ENCODE measurements at places on chromosomes 1 and 21.
A peak's percentile ranks its signal among the peaks of the same experiment; 100 is the strongest.

- no peak for DNase-seq
Measured at GRCh38 chr21:29235714-29236197, 63.0 kb upstream of the BACH1 start.

GRCh38 chr1:115475252-115475651, 137.2 kb upstream of the NGF start:
- DNase-seq: no peak

- DNase-seq: no peak
Measured at GRCh38 chr1:93437976-93438605, 9.8 kb upstream of the FNBP1L start.

DNA sequence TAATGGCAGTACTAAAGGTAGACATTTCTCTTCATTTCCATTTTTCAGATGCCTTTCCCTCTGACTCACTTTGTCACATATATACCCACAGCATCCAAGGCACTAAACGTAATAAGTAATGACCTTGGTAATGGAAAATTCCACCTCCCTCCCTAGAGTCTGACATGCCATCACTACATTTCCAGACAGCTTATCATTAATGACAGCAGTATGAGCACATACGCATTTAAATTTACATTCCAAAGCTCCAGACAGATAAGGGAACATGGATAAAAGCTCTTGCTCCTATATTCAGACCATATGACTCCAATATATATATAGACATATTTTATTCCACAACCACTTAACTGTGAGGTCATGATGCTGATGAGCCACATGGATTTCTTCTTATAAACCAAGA, 191.7 kb upstream of the GORAB start:
- DNase-seq: no peak

DNA sequence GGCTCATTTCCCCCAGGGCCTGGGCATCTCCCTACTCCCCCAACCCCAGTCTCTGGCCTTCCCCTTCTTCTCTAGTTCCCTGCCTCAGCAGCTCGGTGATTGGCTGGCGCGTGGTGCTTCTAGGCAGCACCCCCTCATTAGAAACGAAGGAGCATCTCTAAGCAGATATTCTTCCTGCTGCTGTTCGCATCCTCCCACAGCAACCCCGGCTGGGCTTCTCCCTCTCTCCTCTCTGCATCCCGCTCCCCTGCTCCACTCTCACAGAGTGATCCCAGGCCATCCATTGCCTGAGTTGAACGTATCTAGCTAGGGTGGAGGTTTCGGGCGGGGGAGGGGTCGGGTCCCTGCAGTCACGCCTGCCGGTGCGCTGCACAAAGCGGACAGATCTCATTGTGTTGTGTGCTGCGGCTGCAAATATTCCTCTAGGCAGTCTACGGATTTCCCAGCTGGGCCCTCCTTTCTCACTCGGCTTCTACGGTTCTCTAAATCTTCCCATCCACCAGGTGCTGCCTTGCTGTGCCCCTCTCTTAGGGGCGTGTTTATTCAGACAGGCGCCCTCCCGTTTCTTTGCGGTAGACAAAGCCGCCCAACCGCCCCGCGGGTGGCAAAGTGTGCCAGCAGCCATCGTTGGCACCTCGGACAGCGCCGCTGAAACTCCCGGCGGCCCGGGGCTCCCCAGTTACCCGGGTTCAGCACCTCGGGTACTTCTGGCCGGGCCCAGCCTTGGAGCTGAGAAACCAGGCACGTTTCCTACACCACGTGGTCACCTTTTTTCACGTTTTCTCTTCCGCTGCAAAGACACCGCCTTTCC, 2.2 kb downstream of the CACNA1E start:
- no peak for DNase-seq

GRCh38 chr1:7117399-7118281, 332.4 kb downstream of the CAMTA1 start:
- no peak for DNase-seq

DNA sequence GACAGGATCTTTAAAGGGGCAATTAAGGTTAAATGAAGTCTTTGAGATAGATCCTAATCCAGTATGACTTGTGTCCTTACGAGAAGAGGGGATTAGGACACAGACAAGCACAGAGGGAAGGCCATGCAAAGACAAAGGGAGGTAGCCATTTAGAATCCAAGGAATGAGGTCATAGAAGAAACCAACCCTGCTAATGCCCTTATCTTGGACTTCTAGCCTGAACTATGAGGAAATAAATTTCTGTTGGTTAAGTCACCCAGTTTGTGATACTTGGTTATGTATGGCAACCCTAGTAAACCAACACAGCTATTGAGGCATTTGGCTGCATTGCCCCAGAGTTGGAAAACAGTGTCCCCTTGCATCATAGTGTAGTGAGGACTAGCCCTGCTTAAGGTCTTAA, 121.3 kb downstream of the MAST2 start:
- no peak for DNase-seq

DNA sequence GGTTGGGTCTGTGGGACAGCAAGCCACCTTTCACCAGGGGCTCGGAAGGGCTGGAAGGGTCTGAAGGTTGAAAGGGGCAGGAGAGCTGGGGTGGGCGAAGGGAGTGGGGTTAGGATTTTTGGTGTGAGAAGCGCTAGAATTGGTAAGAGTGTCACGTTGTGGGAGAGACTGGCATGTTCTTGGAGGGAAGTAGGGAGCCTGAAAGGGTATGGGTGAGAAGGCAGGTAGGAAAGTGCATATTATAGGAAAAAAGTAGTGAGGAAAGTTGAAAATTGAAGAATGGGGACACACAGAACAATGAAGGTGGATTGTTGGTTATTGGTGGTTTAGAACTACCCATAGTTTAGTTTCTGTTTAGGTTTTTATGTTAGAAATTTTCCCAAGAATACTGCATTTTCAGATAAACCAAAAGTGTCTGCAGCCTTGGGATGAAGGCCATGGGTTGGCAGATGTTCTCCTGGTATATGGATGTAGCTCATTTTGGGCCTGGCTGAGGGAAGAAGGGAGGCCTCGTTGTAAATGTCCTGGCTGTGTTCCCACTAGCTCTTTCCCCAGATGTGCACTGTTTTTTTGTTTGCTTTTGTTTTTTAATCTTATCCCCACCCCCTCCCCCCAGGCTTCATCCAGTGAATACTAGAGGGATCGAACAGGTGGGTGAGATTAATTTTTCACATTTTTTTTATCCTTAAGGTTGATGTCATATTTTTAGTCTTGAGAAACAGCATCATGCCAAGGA, 1.2 kb downstream of the LRRC42 start:
- no peak for DNase-seq

GRCh38 chr1:33424205-33424604, 6.7 kb downstream of the PHC2 start:
- DNase-seq: no peak

DNA sequence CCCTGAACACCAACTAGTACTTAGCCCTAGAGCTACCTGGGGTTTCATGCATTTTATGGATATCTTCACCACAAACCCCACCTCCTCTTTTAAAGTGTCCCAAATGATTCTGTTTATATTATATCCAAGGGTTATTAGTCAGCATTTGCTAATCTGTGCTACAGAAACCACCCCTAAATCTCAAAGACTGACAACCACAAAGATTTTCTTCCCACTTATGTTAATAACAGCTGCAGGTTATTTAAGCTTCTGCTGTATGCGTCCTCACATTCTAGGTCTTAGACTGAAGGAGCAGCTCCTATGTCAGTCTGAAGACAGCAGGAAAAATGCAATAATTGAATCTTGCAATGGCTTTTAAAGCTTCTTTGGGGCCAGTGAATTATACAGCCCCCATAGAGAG, 11.2 kb upstream of the PHC2 start:
- DNase-seq: no peak

GRCh38 chr1:184113251-184113650, 61.7 kb downstream of the TSEN15 start:
- no peak for DNase-seq

GRCh38 chr21:46636181-46636512, 673 bp downstream of the PRMT2 start:
- no peak for DNase-seq

DNA sequence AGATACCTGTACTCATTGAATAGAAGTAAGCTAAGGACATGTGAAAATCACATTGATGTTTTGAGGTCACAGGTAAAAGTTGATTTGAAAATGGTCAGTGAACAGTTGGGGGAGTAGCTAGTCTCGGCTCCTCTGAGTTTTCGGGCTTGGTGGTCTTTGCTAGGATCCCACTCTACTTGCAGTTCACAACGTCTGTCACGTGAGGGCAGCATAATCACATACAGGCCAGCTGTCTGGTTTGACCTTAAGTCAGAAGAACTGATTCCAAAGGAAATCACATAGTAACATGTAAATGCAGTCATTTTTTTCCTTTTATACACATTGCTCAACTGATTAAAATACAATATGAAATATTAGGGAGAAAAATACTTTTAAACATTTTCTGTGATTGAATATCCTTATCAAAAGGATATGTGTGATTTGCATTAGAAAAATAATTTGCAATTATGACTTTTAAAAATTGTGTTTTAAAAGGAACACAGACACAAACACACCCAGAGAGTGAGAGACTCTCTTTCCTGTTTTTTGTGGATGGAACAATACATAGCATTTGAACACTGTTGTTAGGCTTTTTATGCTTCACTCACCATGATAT, 21.8 kb upstream of the PDC start:
- peak; percentile 16 for DNase-seq

- DNase-seq: no peak
Measured at GRCh38 chr1:46612937-46613660, 3.5 kb downstream of the MOB3C start.

DNA sequence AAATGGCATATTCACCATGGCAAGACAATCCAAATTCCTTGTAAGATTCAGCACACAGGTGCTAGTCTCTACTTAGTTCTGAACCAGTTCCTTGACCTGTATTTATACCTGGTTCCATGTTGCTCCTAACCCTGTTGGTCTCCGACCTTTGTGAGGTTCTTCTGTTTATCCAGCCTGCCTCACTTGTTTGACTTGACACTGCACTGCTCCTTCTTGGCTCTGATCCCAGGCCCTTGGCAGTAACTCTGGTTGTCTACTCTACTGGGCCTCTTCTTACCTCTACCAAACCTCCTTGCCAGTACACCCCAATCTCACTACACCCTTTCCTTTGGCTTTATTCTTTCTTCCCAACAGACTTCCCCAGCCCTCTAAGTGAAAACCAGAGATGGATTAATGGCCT, 419.4 kb upstream of the USP24 start:
- no peak for DNase-seq

DNA sequence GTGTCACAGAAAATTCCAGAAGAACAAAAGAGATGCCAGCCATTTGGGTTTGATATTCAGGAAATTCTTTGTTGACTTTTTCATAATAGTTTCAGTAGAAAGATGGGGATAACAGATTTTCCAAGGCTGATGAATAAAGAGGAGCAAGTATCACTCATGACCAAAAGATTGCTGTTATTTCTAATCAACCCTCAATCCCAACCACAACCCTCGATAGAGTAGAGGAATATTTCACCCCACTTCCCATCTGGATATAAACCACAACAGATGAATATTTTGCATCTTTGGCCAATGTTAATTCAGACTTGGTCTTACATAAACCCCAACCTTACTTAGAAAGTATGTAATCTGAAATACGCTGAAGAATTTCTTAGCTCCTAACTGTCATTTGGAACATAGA, 232.4 kb downstream of the SEC16B start:
- no peak for DNase-seq

DNA sequence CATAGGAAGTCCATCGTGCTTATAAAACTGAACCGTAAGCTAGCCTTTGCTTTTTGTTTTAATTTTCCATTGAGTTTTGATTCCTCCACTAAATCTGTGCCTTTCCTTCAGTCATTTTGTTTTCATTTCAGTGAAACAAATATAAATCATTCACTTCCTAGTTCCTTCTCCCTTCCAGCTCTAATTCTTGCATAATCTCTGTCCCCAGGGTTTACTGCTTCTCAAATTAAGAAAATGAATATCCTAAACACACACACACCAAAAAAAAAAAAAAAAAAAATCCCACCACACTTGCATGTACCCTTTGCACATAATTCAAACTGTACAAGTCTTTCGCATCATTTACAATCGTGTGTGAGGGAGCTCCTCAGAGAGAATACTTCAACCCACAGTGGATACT, 6.8 kb downstream of the KCNH1 start:
- no peak for DNase-seq

DNA sequence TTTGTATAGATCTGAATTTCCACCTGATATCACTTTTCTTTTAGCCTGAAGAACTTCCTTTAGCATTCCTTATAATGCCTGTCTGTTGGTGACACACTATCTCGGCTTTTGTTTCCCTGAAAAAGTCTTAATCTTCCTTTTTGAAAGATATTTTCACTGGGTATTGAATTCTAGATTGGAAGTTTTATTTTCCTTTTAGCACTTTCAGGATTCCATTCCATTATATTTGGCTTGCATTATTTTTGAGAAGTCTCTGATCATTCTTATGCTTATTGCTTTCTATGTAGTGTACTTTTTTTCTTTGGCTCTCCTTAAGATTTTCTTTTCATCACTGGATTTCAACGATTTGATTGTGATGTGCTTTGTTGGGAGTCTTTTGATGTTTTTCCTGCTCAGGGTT, 510.7 kb downstream of the RWDD3 start:
- DNase-seq: no peak

DNA sequence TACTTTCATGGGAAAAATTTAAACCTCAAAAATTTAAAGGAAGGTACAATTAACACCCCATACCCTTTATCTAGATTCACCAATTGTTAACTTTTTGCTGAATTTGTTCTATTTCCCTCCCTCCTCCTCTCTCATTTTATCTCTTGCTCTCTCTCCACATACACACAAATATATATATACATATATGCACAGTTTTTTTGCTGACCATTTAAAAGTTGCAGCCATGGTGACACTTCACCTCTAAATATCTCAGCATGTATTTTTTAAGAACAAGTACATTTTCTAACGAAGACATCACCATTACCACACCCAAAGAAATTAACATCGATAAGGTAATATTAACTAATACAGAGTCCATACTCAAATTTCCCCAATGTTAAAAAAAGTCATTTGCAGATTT, 33.9 kb downstream of the LRIG2 start:
- DNase-seq: no peak

DNA sequence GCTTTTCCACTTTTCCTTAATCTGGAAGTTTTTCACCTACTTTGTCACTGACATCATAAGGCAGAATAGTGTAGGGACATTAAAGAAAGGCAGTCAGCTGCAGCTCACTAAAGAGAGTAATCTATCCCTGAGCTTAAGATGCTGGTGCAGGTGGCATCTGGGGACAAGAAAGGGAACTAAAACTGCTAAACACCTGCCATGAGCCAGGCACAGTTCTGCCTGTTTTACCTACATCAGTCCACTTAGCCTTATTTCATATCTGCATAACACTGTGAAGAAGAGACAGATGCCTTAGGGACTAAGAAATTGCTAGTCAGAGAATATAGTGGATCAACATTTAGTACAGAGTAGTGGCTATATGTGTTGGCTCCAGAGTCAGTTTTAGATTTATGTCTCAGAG, 88.1 kb downstream of the GPATCH2 start:
- DNase-seq: no peak

GRCh38 chr1:100538913-100539835, 1.2 kb downstream of the GPR88 start:
- DNase-seq: no peak

DNA sequence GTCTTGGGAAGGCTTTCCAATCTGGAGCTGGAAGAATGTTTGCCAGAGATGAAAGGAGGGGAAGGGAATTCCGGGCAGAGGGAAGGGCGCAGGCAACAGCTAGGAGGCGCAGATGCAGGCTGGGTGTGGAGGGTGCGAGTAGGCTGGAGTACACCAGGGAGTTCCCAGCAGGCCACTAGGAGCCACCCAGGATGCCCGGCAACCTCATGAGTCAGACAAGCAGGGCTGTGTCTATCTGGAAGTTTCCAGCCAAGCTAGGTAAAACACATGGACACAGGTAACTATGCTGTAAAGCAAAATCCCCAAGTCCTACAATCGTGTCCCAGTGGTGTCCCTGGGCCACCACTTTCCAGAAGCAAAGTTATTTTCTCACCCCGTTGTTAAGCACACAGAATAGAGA, 990 bp upstream of the NBL1 start:
- no peak for DNase-seq
